ENCODE measurements at places on chromosomes 16 and 17.
A peak's percentile ranks its signal among the peaks of the same experiment; 100 is the strongest.

DNA sequence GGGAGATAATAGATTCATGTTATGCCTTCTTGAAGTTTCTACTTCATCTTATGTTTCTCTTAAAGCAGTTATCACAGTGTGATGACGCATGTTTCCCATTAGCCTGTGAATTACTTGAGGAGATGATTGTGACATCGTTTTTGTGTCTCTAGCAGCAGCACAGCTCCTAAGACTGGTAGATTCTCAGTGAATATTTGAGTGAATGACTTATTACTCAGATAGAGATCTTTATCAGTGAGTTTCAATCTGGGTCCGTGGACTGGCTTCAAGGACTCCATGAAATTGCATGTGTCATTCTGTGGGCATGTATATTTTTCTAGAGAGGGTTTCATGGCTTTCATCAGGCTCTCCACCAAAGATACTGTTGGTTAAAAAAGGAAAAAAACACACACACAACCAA, 29.9 kb downstream of the YPEL2 start:
- no peak for DNase-seq

GRCh38 chr16:27925612-27926011, 137.9 kb downstream of the GSG1L start:
- DNase-seq = no peak

- DNase-seq = no peak
Observed at GRCh38 chr17:7137171-7137943, 22.7 kb upstream of the ASGR2 start.

GRCh38 chr16:1134776-1135458, 18.0 kb upstream of the CACNA1H start:
- DNase-seq = no peak

GRCh38 chr17:15256689-15257088, 8.4 kb downstream of the PMP22 start:
- no peak for DNase-seq

- peak; percentile 92 for DNase-seq
Observed at GRCh38 chr16:22192261-22193062, 13.6 kb upstream of the EEF2K start.

DNA sequence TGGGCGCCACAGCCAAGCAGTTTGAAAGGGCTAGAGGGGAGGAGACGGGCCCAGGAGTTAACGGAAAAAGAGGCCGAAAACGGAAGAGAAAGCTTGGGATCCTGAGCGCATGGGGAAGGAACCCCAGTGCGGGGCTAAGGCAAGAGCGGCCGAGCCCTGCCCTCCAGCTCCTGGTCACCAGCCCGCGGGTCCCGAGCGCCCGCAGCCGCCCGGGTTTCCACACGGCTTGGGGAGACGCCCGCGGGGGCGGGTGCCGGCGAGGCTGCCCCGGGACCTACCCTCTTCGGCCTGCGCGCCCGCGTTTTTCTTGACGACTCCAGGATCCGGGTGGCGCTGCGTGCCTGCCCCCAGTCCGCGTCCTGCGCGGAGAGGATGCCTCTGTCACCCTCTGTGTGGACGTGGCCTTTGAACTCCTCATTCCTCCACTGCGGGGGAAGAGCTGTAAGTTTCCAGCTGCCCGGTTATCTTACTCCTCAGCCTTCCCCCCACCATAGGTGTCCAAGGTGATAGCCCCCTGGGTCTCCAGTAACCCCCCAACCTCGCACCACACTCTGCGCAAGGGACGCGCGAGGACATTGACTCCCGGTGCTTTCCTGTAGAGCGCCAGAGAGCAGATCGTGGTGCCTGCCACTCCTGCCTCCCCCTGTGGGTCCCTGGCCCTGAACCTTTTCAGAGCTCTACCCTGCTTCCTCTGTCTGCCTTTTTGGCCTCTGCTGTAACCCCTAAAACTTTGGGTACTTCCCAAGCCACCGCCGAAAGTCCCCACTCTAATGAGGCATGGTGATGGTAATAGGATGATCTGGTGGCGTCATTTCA, 1.7 kb upstream of the CDH11 start:
- DNase-seq = peak; percentile 70

DNA sequence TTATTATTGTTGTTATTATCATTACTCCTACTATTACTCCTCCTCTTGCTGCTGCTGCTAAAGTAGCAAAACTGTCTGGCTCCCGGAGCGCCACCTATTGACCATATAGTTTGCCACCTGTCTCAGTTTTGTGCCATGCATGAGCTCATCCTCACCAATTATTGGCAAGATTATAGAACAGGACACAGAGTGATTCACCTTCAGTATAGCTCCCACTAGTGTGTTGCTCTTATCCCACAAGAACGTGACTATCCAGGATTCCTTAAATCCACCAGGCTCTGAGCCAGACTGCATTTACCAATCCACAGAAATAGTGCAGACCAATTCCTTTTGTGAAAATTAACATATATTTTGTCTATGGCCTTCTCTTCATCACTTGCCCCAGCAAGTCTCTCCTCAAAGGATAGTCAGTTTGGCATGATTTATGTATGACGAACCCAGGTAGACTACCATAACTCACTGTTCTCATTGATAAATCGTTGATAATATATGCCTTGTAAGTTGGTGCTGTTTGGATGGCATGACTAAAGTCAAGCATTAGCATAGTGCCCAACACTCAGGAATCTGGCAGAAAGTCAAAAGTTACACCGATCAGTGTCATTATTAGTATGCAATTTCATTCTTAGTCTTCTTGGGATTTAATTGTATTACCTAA, 405.5 kb upstream of the HSBP1 start:
- no peak for DNase-seq

- peak; percentile 70 for DNase-seq
Observed at GRCh38 chr17:7886227-7887037, 2.2 kb upstream of the CHD3 start.

DNA sequence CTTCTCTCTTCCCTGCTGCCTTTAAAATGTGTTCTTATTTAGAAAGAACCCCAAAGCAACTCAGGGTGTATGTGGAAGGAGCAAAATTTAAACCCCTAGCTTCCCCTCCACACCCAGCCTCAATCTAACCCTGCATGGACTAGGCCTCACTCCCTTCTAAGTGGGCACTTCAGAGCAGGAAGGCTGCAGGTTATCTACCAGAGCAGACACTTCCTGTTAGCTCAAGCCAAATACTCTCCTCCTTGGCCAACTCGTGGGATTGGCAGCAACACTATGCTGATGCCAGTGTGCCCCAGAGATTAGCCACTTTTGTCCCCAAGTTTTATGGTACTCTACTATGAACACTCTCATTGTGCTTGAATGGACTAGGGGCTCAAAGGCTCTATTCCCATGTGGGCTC, 35.6 kb downstream of the CCDC42 start:
- no peak for DNase-seq

DNA sequence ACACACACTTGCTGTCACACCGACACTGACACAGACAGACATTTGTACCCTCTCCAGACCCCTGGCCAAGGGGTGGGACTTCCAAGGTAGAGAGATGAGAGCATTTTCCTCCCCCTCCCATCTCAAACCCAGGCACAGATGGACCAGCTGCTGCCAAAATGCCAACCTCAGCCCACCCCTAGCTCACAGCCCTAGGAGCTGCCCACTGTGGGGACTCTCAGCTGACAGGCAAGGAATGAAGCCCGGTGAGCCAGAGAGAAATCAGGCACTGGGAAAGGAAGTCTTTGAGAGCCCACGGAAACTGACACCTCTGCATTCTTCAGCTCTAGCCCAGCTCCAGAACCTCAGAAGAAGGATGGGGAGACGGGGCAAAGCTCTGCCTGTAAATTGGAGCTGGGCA, 2.8 kb downstream of the ETV4 start:
- no peak for DNase-seq

DNA sequence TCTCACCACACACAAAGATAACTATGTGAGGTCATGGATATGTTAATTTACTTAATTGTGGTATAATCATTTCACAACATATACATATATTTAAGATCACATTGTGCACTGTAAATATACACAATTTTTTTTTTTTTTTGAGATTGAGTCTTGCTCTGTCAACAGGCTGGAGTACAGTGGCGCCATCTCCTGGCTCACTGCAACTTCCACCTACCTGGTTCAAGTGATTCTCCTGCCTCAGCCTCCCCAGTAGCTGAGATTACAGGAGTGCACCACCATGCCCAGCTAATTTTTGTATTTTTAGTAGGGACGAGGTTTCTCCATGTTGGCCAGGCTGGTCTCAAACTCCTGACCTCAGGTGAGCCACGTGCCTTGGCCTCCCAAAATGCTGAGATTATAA, 11.5 kb upstream of the PRSS54 start:
- no peak for DNase-seq

DNA sequence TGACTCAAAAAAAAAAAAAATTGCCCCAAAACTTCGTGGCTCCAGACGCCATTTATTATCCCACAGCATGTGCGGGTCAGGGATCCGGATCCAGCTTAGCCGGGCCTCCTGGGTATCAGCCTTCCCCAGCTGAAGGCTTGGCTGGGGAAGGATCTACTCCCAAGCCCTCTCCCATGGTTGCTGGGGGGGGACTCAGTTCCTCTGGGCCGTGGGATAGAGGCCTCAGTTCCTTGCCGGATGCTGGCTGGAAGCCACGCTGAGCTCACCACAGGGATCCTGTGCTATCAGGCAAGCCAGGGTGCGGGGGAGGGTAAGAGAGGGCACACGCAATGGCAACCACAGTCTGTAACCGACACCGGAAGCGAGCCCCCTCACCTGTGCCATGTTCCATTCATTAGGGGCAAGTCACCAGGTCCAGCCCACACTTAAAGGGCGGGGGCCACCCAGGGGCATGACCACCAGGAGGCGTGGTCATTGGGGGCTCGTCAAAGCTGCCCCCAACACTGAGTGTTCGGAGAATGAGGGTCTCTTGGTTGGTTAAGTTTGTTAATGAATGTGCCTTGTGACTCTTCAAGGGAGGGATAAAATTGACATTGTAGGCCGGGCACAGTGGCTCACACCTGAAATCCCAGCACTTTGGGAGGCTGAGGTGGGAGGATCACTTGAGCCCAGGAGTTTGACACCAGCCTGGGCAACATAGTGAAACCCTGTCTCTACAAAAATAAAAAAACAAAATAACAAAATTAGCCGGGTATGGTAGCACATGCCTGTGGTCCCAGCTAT, 210.0 kb upstream of the GSE1 start:
- peak; percentile 62 for DNase-seq

- no peak for DNase-seq
Observed at GRCh38 chr16:19393226-19394111, 24.2 kb upstream of the TMC5 start.

GRCh38 chr16:60214311-60214710, 1480.2 kb upstream of the GOT2 start:
- DNase-seq = no peak

GRCh38 chr16:49128740-49129139, 152.9 kb downstream of the CBLN1 start:
- no peak for DNase-seq

DNA sequence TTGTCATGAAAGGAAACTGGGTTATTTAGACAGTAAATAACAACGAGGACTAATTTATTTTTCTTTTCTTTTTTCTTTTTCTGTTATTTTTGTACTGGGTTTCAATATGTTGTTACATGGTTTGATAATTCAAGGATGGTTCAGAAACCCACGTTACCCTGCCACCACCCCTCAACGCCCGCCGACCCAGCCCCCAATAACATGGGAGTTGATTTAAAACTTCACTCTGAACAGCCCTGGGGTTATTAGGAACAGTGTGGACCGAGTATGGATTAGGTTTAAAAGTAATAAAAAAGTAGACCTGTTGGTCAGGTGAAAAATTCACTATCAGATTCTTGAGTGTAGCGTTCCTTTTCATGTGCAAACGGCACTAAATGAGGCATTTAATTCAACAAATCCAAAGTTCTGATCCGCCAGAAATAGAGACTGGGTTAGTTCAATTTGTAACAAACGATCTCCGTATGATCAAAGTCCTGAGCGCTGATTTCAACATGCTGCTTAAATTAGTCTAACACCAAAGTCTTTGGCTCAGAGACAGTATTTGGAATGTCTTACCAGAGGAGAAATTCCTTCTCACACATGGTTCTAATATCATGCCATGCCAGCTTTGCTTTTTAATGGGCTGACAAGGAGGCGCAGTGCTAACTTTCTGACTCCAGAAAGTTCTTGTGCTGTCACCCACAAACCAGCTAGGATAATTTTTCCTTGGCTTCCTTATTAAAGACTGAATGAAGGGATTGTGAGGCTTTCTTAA, 173.1 kb upstream of the IRX3 start:
- no peak for DNase-seq

- no peak for DNase-seq
Observed at GRCh38 chr17:77636835-77637817, 321.4 kb upstream of the TNRC6C start.

GRCh38 chr17:66663041-66663606, 171.8 kb upstream of the CACNG5 start:
- no peak for DNase-seq

DNA sequence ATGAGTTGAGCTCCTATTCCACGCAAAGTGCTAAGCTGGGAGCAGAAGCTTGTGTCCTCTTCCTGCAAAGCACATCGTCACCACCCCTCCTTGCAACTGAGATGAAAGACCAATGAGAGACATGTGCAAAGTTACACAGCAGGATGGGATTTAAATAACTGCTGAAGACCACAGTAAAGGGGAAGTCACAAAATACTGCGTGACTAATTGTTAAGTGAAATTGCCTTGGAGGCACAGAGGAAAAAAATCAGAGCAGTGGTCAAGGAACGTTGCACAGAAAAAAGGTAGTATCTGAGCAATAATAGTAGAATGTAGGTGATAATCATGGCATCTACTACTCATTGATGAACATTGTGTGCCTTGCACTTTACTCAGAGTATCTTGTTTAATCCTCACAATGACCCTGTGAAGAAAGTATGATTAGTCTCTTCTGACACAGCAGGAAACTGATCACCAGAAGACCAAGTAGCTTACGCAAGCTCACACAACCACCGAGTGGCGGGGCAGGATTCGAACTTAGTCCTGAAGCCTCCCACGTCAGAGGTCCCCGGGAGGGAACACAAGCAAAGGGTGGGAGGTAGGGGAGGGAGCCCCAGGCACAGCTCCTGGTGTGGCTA, 15.4 kb upstream of the MYO18A start:
- no peak for DNase-seq

DNA sequence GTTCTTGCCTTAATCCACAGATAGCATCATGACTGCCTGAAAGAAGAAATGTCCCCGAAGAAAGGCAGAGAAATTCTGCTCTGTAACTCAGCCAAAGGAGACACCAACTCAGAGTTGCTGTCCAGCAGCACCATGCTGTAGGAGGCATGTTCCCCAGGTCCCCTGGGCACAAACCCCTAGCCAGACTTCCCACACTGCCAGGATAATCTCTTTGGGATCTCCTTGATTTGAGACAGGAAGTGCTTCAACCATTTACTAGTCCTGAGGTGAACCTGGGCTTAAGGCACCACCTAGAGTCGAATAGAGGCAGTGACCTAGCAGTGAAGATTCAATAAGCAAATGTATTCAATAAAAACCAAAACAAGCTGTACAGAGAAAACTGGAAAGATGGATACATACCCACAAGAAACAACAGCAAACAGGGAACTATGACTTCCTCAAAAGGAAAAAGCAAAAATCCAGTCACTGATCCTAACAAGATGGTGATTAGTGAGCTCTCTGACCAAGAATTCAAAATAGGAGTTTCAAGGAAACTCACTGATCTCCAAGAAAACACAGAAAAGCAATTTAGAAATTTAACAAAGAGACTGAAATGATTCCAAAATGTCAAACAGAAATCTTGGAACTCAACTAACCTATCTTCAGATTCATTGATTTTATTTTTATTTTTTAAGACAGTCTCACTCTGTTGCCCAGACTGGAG, 5.7 kb downstream of the OR4D2 start:
- no peak for DNase-seq
